MCF 10A (cell line): ENCODE measurements at places on chromosomes 16 and 17.

DNA sequence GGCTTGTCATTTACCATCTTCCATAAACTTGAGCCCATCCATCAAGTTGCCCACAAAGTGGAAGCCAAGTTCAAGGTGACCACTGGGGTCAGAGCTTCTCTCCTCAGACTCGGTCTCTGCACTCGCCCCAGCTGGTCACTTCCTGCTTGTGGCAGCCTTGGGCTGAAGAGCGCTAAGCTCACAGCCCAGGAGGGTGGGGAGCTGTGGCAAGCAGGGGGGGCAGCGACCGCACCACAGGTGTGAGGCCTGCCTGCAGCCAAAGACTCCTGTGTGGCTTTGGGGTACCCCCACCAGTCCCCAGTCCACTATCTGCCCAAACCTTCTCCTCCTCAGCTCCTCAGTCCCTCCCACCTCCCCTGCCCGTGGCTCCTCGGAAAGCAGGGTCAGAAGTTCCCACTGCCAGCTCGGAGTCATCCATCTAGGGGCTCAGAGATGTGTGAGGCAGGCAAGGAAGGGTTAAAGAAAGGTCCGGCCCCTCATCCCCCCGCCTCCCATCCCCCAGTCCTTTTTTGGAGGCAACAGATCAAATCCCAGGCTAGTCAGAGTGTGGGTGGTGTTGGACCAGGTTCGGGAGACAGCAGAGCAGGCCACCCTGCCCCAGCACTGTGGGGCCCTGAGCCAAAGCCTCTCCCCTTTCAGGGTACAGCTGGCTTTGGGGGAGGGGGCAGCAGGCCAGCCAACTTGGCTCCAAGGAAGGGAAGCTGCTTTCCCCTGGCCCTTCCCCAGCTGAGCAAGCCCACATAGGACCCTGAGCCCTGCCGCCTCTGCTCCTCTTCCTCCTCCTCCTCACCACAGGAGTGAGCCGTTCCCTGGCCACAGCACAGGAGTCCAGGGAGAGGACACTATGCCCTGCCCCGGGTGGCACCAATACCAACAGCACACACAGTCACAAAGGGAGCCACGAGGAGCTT lies 3.2 kb downstream of the CSF3 start:
- DNase-seq: peak; percentile 94

- DNase-seq: no peak
These were observed 303.0 kb upstream of the IRX5 start for GRCh38 chr16:54627616-54628015.

GRCh38 chr17:51012538-51012937 lies 108.1 kb downstream of the SPAG9 start:
- no peak for DNase-seq

DNA sequence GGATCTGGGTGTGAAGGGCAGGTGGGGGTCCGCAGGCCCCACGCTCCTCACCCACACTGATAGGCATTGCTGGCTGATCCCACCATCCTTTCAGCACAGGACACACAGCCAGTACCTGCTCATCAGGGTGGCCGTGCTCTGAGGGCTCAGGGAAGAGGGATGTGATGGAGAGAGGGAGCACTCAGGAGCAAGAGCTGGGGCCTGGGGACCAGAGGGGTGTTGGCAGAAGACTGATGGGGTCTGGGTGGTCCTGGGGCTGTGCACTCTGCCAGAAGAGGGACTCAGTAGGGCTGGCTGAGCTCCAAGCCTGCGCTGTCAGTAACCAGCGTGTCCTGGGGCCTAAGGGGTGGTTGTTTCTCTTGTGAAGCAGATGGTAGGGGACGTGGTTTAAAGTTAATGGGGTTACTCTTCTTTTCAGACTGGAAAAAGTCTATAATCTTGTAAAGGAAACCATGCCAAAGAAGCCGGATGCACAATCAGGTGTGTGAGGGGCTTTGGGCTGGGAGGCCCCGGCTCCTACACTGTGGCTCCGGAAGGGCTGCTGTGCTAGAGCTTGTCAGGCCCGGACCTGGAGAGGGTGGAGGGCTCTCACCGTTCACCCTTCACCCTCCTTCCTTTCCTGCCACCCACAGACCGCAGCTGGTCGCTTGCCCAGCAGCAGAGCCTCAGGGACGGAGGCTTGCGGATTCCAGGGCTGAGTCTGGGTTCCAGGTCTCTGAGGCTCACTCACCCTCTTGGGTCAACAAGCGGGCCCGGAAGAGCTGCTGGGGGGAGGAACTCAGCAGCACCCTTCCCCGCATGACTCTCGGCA lies 27.8 kb downstream of the POLR3E start:
- no peak for DNase-seq

- no peak for DNase-seq
These were observed 118.5 kb upstream of the ZFHX3 start for GRCh38 chr16:73166441-73166851.

GRCh38 chr17:4764595-4764994 lies 7.1 kb upstream of the TM4SF5 start:
- no peak for DNase-seq

DNA sequence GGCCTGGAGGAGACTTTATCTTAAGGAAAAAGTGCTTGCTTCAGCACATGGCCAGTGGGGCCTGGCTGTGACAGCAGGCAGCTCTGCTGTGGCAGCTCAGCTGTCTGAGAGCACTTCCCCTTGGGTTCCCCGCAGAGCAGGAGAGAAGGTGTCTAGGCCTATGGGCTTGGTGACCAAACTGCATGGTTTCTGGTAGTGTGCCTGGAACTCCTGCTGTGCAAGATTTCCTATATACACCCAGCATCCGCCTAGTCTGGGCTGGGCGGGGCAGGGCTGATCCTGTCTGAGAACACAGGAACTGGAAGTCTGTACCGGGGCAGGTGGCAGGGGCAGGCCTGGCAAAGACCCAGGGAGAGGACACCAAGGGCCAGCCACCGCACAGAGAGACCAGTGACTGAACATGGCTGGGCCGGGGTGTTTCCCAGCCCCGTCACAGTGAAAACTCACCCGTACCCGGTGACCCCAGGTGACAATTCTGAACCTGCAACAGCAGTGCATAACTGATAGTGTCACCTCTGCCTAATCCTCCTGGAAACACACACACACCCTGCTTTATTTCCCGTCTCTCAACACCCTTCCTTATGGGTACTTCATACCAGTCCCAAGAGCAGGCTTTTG lies 39.3 kb downstream of the CHD9 start:
- peak; percentile 83 for DNase-seq

DNA sequence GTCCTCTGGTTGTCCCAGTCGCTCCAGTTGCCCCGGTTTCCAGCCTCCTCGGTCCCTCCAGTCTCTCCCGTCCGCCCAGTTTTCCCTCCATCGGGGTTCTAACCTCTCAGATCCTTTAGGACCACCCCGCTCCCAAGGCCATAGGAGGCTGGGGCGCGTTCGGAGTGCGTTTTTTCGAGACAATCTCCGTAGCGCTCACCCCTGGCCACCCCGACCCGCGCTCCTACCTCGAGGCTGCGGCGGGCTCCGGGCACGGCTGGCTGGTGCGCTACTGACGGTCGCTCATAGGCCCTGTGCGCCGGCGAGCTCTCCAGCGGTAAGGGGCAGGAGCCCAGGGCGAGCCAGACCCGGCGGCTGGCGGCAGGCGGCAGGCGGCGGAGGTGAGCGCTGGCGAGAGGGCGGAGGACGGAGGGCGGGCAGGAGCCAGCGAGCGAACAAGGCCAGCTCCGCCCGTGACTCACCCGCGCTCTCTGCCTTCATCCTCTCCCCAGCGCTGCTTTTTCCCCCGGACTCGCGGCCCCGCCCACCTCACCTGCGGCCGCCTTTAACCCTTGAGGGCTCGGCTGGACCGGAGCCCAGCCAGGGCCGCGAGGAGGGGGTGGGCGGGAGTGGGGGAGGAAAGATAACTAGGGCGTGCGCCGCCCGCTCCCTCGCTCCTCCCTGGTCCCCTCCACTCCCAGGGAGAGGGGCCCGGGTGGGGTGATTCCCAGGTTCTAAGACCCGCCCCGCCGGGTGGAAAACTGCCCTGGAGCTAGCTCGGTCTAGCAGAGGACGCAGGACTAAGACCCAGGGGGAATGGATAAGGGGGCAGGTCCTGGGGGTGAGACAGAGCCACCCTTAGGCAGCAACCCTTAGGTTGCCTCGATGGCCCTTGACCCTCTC lies at the start of gene SP6:
Gene SP6, minus strand, starts transcription at position 472 of the 882 bp plus-strand sequence. CDS start 2,734 bp downstream, outside the sequence.
- peak; percentile 87 for DNase-seq

GRCh38 chr17:65385071-65385470 lies 176.4 kb downstream of the AXIN2 start:
- DNase-seq: no peak

GRCh38 chr17:10612957-10613744 lies 44.0 kb downstream of the MYH3 start:
- DNase-seq: no peak

GRCh38 chr16:73616770-73617169 lies 568.8 kb upstream of the ZFHX3 start:
- no peak for DNase-seq

- no peak for DNase-seq
These were observed 30.0 kb downstream of the CRAMP1 start for GRCh38 chr16:1642148-1642547.

DNA sequence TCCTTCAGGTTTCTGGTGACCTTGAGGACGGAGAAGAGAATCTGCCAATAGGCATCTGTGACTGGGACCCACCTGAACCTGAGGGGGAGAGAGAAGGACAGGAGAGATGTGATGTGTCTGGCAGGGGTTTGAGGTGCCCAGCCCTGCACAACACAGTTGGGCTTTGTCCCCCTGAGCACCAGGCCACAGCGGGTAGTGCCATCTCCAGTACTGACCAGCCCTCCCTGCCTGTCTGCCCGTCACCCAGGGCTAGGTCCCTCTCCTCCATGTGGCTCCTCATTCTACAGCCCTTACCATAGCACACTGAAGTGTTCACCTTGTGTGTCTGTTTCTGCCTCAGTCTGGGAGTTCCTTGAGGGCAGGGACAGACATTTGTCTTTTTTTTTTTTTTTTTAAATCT lies 30.8 kb downstream of the NLRP1 start:
- DNase-seq: no peak

DNA sequence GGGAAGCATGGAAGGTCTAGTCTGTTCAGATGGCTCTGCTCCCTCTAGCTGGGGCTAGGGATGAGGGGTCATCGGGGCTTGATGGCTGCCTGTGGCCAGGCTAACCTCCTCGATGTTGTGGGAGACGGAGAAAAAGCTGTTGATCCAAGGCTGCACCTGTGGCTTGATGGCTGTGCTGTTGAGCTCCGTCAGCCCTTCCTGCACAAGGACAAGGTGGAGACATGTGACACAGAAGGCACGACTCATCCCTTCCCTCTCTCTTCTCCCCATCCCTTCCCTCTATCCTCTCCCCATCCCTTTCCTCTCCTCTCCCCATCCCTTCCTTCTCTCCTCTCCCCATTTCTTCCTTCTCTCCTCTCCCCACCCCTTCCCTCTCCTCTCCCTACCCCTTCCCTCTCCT lies 28.2 kb downstream of the FCSK start:
- no peak for DNase-seq

DNA sequence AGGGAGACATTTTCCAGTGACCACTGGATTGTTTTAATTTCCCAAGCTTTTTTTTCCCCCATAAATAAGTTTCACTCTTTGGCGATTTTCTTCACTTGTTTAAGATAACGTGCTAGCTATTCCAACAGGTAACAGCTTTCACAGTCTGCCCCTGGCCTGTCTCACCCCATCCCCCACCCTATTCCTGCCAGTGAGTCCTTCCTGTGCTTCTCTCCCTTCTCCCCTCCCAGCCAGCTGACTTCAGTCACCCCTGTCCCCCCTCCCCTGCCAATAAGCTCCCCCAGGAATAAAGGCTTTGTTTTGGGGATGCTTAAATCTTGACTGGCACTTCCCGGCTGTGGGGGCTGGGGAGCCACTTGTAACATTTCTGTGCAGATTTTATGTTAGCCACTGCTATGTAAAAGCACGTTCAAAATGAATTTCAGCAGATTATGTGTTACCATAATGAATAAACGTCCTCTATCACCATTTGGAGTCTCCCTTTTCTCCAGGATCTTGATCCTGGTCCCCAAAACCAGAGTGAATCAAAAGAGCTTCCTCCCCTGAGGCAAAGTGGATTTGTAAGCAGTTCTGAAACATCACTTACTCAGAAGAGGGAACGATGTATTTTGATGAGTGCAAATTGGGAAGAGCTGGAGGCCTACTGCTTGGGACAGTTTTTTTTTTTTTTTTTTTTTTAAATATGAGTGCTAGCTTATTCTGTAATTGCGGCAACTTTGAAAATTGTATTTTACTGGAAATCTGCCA lies 58.2 kb downstream of the IGF2BP1 start:
- no peak for DNase-seq

GRCh38 chr17:17508019-17508535 lies 11.9 kb upstream of the RASD1 start:
- no peak for DNase-seq

DNA sequence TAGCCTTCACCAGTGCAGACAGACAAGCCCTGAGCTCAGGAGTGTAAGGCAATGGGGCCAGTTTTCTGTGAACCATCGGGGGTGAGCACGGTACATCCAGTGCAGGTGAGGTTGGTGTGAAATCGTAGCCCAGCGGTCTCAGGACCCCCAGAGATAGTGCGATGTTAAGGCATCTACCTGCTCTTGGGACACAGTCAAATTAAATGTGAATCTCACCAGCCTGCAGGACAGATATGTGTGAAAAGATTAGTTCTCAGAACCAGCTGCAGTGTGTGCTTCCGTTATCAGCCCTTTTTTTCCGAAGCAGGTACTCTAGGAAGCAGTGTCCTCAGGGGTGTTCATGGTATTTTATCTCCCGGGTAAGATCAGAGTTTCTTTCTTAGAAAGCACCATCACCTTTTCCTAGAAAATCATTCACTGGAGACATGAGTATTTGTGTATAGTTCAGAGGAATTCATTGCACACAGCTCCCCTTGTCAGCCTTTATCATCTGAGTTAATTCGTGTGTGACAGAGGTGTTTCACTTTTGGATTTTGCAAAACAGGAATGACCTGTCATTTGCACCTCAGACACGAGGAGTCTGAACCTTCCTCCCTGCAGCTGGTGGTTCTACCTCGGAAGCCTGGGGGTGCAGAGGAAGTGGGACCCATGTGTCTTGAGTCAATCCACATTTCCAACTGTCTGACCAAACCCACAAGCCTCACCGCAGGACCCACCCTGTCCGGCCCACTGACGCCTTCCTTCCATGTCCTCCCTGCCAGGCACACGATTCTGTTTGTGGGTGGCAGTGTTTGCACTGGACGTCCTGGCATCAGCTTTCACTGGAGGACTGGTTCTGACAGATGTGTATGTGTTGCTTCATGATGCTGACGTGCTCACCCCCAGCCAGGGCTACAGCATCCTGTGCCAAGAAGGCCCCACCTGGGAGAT lies 107.8 kb downstream of the CLEC16A start:
- no peak for DNase-seq

DNA sequence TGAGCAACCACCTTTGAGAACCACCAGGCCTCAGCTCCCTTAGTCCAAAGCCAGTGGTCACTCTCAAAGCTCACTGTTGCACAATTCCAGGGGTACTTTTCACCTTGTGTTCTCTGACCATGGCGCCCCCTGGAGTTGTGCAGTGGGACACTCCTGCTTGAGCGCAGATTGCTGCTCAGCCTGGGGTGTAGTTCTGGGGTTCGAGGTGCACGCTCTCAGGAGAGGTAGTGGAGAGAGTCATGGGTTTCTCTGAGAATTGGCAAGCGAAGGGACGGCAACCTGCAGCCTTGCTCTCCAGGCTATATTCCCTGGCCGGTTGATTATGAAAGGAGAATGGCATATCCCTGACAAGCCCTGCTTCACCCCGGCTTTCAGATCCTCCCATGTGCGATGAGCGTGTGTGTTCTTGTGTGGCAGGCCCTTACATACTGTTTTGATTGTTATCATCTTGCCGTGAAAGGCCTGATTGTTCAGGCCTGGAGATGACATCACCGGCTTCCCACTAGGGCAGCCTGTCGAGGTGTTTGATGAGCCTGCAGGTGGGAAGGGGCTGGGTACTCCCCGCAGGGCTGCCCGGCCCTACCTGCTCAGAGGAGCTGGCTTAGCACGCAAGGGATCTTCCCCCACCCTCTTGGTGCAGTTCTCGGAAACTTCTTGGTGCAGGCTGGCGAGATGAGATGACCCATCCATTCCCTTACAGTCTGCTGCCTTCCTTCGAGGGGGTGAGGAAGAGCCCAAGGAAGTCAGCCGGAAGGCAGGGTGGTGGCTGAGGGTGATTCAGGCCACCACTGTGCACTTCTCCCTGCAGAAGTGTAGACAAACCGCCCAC lies 431.2 kb downstream of the SLC39A11 start:
- peak; percentile 78 for DNase-seq
